ENCODE measurements at places on chromosomes 7 and 10.
A peak's percentile ranks its signal among the peaks of the same experiment; 100 is the strongest.

GRCh38 chr7:116670409-116671015 lies 1.5 kb upstream of the MET start:
- no peak for DNase-seq

GRCh38 chr10:62514079-62514693 lies 140.0 kb downstream of the ZNF365 start:
- no peak for DNase-seq

DNA sequence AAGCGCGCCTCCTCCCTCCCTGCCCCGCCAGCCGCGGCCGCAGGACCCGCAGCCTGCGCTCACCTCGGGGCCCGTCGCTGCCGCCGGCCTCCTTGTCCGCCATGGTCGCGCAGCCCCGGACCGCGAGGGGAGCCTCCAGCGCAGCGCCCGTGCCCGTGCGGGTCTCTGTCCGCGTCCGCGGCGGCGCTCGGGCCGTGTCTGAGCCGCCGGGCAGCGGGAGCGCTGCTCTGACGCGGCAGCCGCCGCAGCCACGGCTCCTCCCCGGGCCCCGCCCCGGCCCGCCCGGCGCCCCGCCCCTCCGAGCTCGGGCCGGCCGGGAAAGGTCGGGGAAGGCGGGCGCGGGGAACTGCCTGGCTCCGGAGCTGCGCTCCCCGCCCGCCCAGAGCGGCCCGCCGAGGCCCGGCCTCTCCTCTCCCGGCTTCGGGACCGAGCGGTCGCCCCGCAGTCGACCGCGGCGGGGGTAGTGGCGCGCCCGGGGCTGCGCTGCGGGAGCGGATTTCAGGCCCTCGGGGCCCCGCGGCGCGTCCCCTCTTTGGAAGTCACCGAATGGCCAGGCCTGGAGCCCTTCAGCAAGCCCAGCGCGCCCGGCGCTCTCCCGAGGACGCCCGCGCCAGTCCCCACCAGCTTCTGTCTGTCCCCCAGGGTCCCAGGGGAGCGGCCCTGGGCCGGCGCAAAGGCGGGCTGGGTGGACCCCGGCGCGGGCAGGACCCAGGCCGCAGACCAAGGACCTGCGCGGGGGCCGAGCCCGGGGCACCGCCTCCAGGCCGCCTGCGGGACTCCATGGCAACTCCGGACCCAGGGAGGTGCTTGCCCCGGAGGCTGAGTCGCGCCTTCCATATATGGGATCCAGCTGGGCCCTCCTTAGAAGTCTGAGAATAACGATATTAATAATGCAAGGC lies at the start of gene HSPA12A:
TSS of gene HSPA12A (minus strand) at position 200 of the 899 bp plus-strand sequence. CDS start at position 103, 97 bp downstream.
- DNase-seq, result peak; percentile 82

GRCh38 chr7:100896732-100897608 lies 1.3 kb upstream of the ACHE start:
- DNase-seq, result no peak

DNA sequence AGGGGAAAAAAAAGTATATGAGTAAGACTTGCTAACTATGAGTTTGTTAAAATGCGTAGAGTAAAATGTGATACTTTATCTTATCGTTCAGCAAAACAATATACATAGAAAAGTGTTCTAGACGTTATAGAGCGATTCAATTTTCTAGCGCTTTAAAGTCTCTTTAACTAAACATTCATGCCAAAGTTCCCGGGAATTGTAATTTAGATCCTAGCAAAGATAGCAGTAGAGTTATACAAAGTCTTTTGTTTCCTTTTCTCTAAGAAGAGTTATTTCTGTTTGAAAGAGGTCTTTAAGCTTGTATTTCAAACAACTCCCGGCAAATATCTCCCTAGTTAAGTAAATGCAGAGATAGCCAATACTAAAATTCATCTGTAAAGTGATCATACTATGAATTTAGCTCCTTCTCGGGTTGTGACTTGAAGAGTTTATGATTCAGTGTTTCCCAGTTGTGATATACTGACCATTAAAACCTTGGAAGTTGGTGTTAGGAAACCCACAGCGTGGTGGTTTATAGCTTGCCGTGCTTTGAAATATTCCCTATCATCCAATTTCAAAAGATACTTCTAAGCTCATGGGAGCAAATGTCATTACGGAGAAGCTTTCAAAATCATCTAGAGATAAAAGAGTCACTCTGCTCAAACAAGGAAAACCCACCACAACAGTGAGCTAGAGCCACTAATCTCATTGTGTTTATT lies 171.7 kb downstream of the CSTF2T start:
- DNase-seq, result no peak

DNA sequence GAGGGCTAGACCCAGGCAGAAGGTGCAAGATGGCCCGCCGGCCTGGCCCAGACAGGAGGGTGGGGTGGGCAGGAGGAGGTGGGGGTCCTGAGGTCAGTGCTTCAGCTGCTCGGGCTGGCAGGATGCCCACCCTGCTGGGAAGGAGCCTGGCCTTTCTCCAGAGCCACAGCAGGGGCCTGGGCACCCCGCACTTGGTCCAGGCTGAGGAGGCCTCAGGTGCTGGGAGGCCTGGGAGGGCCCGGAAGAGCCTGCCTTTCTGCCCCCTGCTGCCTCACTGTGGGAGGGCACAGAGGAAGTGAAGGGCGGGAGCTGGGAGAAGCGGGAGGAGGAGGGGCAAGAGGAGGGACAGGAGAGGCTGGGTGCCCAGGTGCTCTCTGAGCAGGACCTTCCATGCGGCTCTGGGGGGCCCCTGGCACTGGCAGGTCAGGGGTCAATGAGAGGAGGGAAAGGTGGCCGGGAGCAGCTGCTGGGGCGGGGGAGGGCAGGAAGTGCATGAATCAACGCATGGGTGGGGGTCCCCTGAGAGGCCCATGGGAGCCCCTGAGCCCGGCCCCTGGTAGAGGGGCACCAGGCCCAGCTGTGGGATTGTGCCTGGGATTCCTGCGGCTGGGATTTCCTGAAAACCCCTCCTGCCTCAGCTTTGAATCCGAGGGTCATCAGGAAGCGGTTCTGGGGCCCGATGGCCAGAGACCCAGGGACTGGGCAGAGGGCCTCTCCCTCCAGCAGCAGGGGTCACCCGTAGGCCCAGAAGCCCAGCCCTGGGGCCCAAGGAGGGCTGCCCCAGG lies 49.9 kb downstream of the PWWP2B start:
- DNase-seq, result no peak

DNA sequence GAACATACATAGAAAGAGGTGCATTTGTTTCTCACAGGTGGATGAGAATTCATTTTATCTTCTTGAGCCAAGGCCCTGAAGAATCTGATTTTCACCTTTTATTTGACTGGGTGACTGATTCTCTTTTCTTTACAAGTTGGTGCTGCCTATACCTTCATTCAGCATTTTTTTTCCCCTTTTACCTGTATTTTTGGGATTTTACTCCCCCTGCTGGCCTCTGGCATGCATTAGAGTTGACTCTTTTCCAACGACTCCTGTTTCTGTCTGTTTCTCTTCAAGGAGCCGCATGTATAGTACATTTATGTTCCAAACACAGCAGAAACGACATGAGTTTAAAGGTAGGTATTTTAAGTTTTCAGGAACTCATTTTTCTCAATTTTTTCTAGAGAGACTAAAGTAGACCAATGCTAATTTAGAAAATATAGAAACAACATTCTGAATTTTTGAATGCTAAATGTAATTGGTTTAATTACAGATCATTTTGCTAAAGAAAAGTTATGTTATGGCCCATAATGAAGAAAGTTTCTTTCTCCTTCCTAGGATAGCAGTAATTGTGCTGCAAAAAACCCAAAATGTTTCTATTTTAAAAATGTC lies 149.8 kb upstream of the HDAC9 start:
- DNase-seq, result no peak

DNA sequence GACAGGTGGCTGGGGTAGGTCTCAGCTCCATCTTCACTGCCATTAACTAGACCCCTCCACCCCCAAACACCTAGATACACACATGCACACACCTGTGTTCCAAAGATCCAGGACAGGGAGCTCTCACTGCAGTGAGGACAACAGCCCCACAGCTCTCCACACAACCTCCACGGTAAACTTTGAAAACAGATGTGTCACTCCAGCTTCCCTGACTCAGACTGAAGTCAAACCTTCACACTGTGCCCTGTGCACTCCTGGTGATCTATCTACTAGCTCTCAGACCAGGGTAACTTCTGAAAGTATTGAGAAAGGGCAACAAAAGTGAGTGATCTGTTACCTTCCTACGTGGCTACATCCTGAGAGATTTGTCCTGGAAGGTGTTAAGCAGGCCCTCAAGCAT lies 519.8 kb downstream of the XPNPEP1 start:
- no peak for DNase-seq

GRCh38 chr10:13037832-13038231 lies 36.3 kb upstream of the CCDC3 start:
- no peak for DNase-seq

DNA sequence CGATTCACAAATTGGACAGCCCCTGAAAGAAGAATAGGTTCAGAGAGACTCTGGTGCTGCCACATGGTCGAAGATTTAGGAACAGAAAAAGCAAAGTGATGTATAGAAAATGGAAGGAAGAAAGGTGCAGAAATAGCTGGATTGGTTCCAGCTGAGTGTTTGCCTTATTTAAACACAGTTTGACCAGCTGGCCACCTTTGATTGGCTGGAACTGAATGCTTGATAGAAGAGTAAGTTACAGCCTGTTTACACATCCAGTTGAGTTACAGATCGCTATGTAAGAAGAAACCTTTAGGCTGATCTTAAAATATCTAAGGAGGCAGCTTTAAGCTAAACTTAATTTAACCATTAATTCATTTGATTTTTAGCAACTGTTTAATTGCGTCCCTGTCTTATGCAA lies 40.3 kb upstream of the KAT6B start:
- no peak for DNase-seq

GRCh38 chr7:25353196-25353595 lies 124.9 kb upstream of the NPVF start:
- DNase-seq, result no peak

- DNase-seq, result no peak
Observed at GRCh38 chr7:151008143-151008510, 16.2 kb downstream of the ATG9B start.

GRCh38 chr10:122861711-122862161 lies 16.1 kb upstream of the CUZD1 start:
- DNase-seq, result no peak

Data from GM12892 (cell line).